Activated CD8-positive, alpha-beta memory T cell treated with anti-CD3 and anti-CD28 coated beads, Interleukin-2, amount 50 U/mL, for 4 hours (primary cell): ENCODE measurements at places on chromosomes 6 and 20.

DNA sequence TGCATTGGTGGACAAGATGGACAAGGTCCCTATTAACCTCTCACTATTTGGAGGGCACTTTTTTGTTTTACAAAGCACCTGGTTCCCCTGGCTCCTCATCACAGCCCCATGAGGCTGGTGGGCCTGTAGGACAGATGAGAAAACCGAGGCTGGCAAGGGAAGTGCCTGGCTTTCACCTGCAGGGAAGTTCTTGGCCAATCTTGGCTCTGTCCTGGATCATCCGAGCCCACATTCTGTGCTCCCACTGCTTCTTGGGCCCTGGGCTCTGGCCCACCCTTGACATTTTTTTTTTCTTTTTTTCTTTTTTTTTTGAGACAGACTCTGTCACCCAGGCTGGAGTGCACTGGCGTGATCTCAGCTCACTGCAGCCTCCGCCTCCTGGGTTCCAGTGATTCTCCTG lies 14.7 kb downstream of the SLC13A3 start:
- no peak for DNase-seq

DNA sequence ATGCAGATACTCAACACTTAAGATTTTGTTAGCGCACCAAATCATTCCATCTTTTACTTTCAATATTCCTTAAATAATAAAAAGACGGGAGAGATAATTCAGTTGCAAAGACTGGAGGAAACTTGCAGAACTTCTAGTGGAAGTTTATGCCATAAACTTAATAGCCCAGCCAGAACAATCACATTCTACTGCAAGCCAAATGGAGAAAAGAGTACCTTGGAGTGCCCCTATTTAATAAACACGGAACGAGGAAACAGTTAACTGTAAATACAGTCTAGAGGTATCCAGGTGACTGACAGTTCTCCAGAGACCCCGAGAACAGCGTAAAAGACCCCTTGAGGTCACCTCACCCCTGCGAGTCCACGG lies 635 bp downstream of the SLC35B3 start:
- no peak for DNase-seq

DNA sequence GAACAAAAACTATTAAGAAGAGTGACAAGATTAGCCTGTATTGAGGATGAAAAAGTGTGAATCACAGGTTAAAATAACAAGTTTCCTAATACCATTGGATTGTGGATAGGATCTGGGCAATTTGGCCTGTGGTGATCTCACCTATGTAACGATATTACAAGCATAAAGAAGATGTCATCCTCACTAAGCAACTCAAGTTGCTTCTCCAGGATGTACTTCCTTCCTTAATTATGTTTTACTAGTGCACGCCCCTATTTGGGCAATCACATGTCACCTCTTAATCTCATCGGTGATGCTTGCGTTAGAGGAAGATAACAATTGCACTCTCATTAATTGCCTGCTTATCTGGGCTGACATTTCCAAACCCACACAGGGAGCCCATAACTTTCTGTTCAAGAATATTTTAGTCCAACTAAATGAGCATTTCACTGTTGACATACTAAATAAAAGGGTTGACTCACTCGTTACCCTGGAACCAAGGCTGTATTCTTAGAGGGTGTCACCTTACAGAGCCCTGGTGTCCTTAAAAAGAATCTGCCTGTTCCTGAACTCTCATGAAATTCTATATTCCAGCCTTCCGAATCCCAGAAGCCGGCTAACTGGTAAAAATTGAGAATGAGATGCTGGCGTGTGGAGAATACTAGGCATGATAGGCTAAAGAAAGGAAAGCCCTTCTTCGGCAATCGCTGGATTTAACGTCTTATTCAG lies 88.2 kb upstream of the ATXN1 start:
- no peak for DNase-seq

DNA sequence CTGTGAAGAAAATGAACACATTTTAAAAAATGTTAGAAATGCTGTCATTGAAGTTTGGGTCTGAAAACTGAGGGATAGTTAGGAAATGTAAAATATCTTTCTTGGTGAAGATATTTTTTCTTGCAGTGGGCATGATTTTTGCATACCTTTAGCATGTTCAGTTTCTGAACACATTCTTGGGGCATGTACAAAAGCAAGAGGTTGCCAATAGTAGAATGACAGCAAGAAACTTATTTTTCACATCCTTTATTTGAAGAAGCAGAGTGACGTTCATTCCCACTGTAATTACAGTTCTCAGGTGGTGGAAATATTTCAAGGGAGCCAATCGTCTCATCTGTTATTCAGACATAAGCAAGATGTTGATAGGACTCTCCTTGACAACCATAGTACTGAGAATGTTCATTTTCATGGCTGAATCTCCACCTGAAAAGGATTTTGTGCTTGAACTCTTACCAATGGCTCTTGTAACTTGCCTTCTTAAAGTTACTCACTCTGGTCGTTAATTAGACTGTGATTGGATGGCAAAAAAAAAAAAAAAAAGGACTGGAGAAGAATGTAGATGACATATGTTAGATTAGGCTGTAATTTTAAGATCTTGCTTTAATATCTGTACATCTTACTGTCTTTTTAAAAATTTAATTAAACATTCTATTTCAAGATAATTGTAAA lies 74.4 kb downstream of the DOK5 start:
- DNase-seq = no peak

DNA sequence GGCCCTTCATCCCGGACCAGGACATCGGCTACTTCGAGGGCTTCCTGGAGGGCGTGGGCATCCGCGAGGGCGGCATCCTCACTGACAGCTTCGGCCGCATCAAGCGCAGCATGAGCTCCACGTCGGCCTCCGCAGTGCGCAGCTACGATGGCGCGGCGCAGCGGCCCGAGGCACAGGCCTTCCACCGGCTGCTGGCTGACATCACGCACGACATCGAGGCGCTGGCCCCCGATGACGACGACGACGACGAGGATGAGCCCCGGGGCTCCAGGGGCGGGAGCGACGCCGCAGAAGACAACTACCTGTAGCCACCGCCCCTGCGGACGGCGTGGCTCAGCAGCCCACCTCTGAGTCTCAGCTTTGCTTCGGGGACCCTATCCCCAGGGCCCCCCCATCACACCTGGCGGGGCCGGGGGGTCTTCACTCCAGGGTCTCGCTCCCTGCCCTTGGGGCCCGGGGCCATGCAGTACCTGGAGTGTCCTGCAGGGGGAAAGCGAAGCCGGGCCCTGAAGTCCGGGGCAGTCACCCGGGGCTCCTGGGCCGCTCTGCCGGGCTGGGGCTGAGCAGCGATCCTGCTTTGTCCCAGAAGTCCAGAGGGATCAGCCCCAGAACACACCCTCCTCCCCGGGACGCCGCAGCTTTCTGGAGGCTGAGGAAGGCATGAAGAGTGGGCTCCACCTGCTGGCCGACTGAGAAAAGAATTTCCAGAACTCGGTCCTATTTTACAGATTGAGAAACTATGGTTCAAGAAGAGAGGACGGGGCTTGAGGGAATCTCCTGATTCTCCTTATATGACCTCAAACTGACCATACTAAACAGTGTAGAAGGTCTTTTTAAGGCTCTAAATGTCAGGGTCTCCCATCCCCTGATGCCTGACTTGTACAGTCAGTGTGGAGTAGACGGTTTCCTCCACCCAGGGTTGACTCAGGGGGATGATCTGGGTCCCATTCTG lies 20.8 kb upstream of the HCK start:
- DNase-seq = peak; percentile 49

DNA sequence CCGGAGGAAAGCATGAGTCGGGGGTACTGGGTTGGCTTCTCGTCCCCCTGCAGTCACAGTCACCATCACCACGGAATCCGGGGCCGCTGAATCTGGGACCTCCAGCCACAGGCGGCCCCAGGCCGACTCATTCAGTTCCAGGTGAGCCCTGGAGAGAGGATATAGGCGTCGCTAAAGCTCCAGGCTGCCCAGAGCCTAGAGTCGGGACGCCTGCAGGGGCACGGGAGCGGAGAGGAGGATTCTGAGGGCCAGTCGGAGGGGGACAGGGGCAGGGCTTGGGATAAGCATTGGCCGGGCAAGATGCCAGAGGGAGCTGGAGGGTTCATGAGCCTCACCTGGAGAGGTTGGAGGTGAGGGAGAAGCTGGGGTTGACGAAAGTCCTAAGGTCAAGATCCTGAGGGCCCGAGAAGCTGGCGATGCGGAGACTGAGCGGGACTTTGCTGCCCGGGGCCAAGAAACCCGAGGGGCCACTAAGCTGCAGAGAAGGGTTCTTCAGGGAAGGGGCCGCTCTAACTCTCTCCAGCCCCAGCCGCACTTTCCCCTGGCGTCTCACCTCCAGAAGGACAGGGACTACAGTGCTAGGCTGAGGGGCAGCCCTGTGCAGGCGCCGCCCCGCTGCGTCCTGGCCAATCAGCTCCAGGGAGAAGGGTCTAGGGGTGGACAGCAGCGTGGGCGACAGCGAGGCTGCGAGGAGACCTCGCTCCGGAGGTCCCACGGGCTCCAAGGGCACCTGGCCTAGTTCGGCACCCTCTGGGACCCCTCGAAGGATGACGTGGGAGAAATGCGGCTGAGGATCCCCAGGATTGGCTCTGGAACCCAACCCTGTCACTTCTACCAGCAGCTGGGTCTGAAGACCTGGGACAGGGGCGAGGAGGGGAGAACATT lies 3.7 kb downstream of the SAPCD1 start:
- DNase-seq = no peak

DNA sequence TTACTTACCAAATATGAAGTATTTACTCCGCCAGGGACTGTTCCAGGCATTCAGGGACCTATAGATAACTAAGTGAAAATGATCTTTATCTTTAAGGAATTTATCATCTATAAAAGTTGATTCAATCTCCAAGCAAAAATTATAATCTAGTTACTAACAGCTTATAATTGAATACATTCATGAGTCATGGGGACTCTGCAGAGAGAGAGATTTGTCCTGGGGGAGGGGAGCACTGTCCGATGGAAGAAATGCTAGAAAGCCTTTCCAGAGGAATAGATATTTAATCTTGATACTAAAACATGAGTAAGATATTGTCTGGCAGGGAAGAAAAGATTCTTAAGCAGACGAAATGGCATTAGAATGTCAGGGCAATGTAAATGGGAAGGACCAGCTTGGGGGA lies 139.3 kb downstream of the CD164 start:
- no peak for DNase-seq

DNA sequence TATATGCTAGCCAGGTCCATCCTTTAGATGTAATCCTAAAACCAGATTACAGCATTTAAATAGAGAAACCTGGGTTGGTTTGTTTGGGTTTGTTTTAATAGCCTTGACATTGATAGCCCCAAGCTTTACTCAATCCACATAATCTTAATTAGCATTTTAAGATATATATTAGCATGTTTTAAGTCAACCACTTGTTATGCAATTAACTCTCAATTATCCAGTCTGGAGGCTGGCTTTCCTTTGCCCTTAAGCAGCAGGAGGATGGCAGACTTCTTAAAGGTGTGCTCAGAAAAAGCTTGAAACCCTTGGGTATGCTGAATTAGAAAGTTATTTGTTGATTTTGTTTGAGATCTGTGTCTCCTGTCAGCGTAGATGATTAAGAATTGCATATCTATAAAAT lies 46.3 kb upstream of the SMIM28 start:
- DNase-seq = no peak

GRCh38 chr6:128079021-128079420 lies 178.2 kb upstream of the THEMIS start:
- DNase-seq = no peak

DNA sequence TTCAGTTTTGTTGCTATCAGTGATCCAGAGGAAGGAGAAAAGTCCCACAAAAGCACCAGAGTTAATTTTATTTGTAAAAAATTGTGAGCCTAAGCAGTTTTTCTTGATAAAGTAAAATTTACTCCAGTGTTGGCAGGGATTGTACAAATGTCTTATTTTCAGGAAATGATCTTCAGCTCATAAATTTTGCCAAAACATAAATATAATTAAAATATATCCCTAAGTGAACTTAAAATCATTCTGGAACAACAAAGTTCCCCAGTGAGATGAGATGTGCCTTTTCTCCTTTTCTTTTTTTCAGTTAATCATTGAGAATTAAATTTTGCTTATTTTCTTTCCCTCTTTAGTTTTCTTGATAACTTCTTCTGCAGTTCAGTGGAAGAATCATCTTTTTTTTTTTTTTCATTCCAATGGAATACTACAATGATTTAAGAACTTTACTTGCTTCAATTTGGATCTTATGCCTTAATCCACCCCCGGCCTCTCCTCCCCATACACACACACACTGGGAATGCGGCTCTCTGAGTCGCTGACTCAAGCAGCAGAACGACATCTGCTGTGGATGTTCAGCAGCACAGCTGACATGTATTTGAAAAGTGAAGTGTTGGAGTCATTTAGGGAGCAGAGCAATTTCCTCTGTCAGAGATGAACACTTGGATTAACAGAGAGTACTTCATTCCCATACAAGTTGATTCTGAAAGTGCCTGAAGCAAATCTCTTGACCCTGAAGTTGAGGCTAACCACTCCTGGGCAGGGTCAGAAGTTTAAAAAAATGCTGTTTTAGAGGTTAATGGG lies 27.7 kb upstream of the LAMA4 start:
- no peak for DNase-seq

GRCh38 chr6:147514831-147515230 lies 6.3 kb downstream of the SAMD5 start:
- DNase-seq = no peak

DNA sequence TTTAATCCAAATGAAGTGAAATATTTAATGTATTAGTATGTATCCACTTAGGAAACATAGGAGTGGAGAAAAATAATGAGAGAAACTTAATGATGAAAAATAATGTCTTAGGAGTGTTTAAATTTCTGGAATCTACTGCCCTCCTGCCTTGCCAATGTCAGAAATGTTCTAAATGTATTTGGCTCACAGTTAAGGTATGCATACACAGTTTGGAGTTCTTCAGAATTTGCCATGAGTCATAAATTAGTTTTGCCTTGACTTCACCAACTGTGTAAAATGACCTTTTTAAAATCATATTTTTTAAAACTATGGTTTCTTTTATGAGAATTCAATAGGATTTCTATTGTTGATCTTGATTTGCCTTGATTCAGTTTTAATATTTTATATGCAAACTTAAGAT lies 191.7 kb upstream of the HSF2 start:
- no peak for DNase-seq

DNA sequence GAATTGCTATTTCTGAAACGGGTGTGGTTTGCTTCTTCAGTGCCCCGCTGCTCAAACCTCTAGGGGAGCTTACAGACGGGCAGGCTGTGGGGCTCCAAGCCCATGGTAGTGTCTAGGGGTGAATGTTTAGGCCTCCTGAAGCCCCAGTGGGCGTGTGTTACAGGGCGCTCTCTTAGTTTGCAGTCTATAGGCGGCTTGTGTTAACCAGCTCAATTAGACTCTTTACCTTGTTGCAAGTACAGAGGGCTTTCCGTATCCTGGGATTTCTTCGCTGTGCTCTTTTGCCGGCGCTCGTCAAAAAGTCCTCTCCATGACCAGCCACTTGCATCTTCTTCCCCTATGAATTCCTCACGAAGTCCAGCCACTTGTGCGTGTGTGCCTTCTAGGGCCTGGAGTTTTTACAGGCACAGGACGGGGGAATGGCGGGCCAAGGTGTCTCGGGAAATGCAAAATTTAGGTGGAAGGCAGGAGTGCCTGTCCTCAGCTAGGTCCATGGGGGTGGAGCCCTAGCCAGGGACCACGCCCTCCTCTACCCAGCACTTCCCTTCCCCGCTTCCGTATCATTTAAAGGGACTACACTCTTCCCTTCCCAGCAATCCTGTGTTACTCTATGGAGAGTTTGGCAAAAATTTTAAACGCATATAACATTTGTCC lies 94.5 kb downstream of the HTR1B start:
- no peak for DNase-seq

- no peak for DNase-seq
Observed at GRCh38 chr6:168929871-168930450, 323.7 kb downstream of the THBS2 start.
